ENCODE measurements at places on chromosomes 7 and 10.
A peak's percentile ranks its signal among the peaks of the same experiment; 100 is the strongest.

DNA sequence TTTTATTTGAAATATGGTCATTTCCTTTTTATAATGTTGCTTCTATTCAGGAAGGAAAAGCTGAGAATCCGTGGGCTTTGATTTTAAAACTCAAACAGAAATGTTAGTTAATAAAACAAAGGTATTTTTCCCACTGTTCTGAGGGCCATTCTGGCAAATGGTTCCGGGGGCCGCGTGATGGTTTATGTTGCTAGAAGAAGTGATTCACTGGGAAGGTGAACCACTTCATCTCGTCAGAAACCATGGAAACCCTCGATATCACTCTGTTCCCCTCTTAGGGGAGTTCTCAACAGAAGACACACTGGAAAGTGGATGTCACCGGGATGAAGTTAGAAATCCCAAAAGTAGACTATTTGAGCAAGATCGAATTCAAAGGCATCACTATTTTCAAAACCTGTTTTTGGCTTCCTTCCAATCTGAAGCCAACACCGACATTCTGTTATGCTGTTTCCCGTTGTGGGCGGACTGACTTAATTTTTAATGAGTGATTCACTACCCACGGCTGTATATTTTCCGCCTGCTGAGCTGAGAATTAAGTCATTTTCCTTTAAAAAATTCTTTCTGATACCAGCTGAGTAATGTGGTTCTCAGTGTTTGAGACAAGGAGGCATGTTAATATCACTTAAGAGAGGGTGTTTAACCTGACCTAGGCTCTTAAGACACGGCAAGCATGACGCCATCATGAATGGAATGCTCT lies 84.1 kb downstream of the PTPRE start:
- peak; percentile 30 for DNase-seq

- DNase-seq: peak; percentile 48
Measured at GRCh38 chr7:94655848-94656657, at the start of gene SGCE. SGCE (minus strand) TSS chr7:94656133; CDS start chr7:94656098, 35 bp downstream.

- DNase-seq: no peak
Measured at GRCh38 chr10:80152820-80153219, 20.3 kb downstream of the PLAC9 start.

DNA sequence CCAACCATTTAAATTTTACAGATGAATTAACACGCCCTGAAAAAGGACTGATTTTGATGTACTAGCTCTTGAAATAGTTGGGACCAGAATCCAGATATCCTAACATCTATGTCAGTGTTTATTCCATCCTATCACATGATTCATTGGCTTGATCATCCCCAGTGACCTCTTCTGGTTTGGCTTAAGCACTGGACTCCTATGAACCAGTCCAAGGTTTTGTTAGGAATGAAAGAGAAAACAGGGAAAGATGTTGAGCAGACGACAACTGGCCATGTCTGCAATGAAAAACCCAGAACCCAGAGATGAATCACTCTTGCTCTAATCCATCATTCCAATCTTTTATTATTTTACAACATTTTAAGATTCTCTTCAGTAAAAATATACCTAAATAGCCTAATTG lies 1080.9 kb downstream of the SORCS1 start:
- DNase-seq: no peak

DNA sequence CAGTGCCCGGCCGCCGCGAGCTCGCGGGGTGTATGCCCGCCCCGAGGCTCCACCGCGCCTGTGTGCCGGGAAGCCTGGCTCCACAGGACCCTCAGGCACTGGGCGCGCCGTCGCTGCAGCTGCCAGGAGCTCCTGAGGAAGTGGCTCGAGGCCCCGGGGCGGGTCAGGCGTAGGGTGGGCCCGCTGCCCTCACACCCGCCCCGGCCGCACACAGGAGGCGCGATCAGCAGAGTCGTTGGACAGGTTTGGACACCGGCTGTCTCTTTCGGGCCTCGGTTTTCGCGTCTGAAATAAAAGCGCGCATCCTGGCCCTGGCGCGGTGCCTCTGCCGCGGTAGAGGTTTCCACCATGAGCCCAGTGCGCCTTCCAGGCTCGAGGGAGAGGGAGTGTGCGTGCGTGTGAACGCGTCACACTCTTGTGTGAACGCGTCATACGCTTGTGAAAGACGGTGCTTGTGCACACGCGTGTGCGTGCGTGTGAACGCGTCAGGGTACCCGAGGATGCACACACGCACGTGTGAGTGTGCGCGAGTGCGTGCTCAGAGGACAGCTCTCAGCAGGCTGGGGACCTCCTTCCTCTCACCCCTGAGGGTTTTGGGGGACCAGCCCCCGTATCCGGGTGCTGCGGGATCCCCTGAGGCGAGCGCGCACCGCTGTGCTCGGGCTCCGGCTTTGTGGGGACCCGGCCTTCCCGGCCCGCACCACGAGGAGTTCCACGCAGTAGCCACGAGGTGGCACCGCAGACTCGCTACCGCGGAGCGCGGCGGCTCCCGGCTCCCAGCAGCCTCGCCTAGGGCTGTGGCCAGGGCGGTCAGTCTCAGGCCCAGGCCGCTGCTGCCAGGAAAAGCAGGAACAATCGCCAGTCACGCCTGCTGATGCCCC lies 83.8 kb downstream of the BMS1 start:
- DNase-seq: peak; percentile 65

- peak; percentile 53 for DNase-seq
Measured at GRCh38 chr7:117087639-117088396, 134.5 kb downstream of the ST7 start.

DNA sequence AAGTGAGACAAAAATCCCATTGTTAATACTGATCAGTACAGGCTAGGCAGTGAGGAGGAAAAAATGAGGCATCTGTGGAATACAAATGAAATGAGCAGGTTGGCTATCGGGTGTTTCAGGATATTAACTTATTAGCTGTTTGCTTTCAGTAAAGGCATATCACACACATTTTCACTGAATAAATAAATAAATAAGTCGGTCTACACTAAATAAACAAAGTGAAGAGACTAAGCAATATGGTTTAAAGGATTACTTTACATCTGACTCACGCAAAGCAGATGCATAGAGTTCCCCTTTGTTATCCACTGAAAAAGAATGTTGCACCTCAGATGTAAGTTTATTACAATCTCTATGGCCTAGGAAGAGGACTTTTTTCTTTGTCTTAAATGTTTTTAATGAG lies 6.3 kb upstream of the SEMA3A start:
- no peak for DNase-seq

DNA sequence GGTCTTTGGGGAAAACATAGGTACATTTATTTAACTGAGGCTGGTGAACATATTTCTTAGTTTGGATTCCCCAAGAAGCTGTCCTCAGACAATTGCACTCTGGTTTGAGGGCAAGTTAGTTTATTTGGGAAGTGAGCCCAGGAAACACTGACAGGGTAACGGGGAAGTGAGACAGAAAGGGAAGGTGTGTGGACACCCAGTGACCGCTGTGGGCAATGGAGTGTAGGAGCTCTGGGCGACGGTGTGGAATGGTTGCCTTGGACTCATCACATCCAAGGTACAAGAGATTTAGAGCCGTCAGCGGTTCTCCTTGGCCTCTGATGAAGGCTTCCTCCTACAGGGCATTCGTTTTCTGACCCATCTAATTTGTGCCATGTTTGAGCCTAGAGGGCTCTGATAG lies 7.1 kb downstream of the MRC1 start:
- DNase-seq: no peak

GRCh38 chr10:44801383-44802327 lies 109.5 kb upstream of the TMEM72 start:
- peak; percentile 1 for DNase-seq

GRCh38 chr10:70898687-70899086 lies 10.3 kb upstream of the PCBD1 start:
- DNase-seq: no peak

GRCh38 chr10:133481086-133481643 lies 27.4 kb downstream of the SCART1 start:
- no peak for DNase-seq

GRCh38 chr7:158263110-158263963 lies 324.3 kb downstream of the PTPRN2 start:
- DNase-seq: no peak

DNA sequence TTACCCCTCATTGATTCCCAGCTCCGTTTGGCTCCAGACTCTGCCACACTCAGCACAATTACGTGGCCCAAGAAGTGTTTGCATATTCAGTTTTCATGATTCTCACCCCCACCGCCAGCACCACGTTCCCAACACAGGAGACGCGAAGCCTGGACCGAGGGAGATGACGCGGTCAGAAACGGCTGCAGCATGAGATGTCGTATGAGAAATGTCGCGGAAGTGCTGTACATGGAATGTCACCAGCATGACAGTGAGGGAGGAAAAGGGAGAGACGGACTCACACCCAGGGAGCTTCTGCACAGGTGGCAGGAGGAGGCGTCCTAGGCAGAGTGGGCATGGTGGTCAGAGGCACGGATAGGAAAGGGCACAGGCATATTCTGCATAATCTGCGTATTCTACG lies 188.3 kb downstream of the WDR37 start:
- no peak for DNase-seq

DNA sequence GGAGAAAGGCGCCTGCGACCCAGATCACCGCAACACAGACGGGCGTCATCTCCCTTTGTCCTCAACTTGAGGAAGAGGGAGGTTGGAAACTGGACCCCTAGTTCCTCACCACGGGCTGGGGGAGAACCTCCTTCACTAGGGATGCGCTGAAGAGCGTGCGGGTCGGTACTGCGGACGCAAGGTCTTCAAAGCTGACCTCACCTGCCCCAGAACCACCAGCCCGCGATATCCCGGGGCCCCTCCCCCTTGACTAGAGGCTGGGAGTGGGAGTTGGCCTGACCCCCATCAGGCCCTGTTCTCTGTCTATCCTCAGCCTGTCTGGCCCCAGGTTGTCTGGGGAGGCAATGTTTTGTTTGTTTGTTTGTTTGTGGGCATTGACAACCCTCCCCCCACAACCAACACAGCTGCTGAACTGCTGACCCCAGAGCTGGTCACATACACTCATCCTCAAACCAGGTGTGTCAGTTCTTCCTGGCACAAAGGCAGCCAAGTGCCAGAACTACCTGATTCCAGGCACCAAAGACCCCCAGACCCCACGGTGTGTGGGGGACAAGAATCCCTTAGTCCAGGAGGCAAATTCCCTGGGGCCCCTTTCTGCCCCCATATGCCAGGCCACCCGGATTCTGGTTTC lies 2.9 kb downstream of the NPM3 start:
- DNase-seq: no peak

DNA sequence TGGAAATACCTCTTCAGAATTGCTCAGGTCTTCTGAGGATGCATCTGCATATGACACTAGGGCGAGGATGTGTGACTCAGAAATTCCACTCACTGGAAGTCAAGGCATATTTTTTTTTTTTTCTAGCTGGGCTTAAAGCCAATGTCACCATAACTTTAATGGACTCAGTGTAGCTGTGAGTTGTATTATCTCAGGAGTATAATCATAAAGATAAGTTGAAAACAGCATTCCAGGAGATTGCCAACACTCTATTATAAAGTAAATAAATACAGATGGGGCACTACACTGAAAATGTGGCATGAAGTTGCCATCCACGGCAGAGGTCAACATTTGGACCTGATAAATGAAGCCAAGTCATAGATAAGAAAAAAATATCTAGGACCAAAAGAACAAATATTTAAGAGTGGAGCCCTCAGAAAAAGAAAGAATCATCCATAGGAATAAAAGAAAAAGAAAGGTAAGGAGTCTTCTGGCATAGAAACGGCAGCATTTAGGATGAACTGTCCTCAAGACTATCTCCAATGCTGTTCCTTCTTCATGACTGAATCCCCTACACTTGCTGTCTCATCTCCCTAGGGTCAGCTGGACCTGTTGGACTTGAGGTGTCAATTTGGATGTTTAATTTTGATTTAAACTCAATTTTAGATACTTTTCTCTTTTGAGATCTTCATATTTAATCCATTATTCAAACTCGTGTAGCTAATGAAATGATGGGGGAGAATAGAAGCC lies 72.9 kb upstream of the CAV2 start:
- no peak for DNase-seq

DNA sequence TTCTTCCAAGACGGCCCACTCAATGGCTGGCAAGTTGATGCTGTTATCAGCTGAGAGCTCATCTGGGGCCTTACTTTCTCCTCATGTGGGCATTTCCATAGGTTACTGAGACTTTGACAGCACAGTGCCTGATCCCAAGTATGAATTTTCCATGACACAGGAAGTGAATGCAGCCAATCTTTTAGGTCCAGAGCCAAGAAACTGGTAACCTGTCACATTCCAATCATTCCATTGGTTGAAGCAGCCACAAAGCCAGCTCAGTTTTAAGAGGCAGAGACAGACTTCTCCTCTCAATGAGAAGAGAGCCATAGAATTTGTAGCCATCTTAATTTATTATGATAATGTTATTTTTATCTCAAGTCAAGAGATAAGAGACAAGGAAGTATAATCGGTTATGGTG lies 775.5 kb downstream of the CNTNAP2 start:
- no peak for DNase-seq

DNA sequence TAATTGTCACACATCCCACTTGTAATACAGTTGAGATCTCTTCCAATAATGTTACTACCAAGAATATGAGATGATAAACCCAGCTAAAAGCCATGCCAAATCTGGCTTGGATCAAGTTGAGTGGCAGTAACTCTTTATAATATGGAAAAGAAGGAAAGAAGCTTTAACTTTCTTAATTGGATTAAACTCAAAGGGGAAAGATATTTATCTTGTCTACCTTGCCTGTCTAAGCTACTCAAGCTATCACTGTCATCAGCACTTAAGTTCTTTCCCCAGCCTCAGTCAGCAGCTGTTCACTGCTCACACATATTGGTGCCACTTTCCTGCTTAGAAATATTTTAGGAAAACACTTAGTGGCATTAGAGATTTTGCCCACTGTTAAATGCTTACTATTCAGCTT lies 350.7 kb downstream of the IPMK start:
- no peak for DNase-seq

GRCh38 chr10:105291571-105291970 lies 650.5 kb downstream of the SORCS3 start:
- DNase-seq: no peak

DNA sequence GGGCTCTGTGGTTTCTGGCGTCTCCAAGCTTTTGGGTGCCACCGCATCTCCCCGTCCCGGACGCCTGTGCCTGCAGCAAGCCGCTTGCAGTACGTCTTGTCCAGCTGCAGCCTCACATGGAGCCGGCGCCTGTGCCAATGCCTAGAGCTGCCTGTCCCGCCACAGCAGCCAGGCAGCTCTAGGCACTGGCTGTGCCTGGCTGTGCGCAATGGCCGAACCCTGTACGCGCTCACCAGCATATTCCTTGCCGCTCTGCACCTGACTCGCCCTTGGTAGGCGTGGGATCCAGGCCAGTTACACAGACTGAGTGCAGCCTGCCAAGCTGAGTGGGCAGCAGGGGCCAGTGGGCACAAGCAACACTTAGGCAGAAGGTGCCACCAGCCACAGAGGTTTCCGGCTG lies 381.2 kb upstream of the SORCS1 start:
- no peak for DNase-seq

DNA sequence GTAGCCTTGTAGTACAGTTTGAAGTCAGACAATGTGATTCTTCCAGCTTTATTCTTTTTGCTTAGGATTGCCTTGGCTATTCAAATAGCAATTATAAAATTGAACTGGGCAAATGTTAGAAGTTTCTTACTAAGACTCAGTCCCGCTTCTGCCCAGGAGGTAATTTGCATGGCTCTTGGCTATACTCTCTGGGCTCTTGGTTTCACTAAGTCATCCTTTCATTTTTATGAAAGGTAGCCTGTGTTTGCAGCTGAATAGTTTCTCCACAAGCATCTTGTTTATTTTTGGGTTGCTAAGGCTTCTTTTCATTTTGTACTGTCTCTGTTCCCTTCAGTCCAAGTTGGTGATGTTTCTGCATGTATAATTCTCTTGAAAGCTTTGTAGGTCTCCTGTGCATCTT lies 340.6 kb downstream of the SH2D4B start:
- DNase-seq: no peak

GRCh38 chr10:5684971-5685763 lies 529 bp downstream of the TASOR2 start:
- DNase-seq: peak; percentile 85

- peak; percentile 3 for DNase-seq
Measured at GRCh38 chr7:15555381-15555859, 6.4 kb downstream of the AGMO start.

Measured in hematopoietic multipotent progenitor cell treated with erythropoietin and hydrocortisone succinate and interleukin-3 and kit ligand, for 6 days (in vitro differentiated cells).